Transverse colon (tissue), 4 donors: ENCODE measurements at places on chromosomes 5 and 9. TPM values are rescaled to one million over a fixed set of nuclear protein-coding genes. Genes with fewer than 3 reads are reported as not detected.

- no peaks in the 10 kb centered on the region for H3K27me3 ChIP-seq
- no peaks in the 10 kb centered on the region for H3K36me3 ChIP-seq
- H3K4me1 ChIP-seq, result no peaks in the 10 kb centered on the region
- no peak overlapping the region for H3K27ac ChIP-seq
These were observed 174.9 kb upstream of the DMAC1 start for GRCh38 chr9:7974335-7974960.

DNA sequence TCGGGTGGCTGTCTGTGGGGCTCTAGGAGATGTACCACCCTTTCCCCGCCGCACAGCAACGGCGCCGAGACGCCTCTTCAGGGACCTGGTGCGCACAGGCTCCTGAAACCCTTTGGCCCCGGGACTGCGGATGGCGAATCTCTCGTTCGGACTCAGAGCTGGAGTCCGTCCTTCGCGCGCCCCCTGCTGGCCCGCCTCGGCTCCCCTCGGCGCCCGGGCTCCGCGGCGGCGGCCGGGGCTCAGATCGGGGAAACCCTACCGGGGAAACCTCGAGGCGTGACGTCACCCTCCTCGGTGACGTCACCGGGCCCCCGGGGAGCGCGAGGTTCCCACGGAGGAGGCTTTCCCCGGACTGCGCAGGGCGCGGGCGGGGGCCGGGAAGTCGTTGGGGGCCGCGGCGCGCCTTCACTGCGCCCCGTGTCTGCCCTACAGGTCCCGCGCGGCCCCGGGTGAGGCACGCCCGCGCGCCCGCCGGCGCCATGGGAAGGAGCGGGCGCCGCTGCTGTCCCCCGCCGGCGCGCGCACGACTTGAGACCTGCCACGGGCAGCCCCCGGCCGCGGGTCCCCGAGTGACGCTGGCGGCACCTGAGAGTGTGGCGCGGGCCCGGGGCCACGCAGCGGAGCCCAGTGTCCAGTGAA lies 7.9 kb downstream of the PRR7 start:
- peak overlapping the region; percentile 76 for H3K27ac ChIP-seq
- H3K4me3 ChIP-seq, result peak overlapping the region; percentile 67
- no peaks in the 10 kb centered on the region for H3K36me3 ChIP-seq
- peak; percentile 96 for DNase-seq
- H3K4me1 ChIP-seq, result peaks cover 27% of the 10 kb centered on the region

- H3K27me3 ChIP-seq, result no peaks in the 10 kb centered on the region
- H3K4me3 ChIP-seq, result no peak overlapping the region
- no peaks in the 10 kb centered on the region for H3K36me3 ChIP-seq
- DNase-seq, result no peak
- H3K27ac ChIP-seq, result no peak overlapping the region
These were observed 103.5 kb downstream of the ANGPTL2 start for GRCh38 chr9:127018935-127019334.

- H3K27me3 ChIP-seq, result no peaks in the 10 kb centered on the region
- no peaks in the 10 kb centered on the region for H3K4me1 ChIP-seq
- DNase-seq, result no peak
These were observed 121.4 kb downstream of the GNAQ start for GRCh38 chr9:77910194-77910621.

- no peak overlapping the region for H3K4me3 ChIP-seq
- no peak for DNase-seq
- H3K27me3 ChIP-seq, result no peaks in the 10 kb centered on the region
- no peaks in the 10 kb centered on the region for H3K4me1 ChIP-seq
These were observed 323.8 kb downstream of the CDK5RAP2 start for GRCh38 chr9:120256146-120256545.

GRCh38 chr9:81874931-81875330 lies 53.3 kb upstream of the SPATA31D4 start:
- no peak overlapping the region for H3K4me3 ChIP-seq
- H3K36me3 ChIP-seq, result no peaks in the 10 kb centered on the region
- peak overlapping the region; percentile 59 for H3K27ac ChIP-seq
- peak; percentile 20 for DNase-seq
- H3K27me3 ChIP-seq, result no peaks in the 10 kb centered on the region
- peaks cover 26% of the 10 kb centered on the region for H3K4me1 ChIP-seq

DNA sequence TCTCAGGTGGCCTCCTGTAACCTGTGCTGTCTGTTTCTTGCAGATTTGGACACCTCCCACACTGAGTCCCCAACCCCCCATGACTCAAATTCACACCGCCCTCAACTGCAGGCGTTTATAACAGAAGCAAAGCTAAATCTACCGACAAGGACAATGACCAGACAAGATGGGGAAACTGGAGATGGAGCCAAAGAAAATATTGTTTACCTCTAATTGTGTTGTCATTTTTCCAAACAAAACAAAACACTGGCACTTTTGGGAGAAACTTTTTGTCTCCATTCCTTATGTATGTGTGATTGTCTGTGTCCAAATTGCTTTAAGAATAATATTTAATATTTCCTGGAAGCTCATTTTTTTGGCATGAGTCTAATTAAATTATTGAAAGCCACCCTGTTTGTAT lies 314.8 kb downstream of the ARHGEF28 start:
- no peaks in the 10 kb centered on the region for H3K27me3 ChIP-seq
- H3K36me3 ChIP-seq, result no peaks in the 10 kb centered on the region
- DNase-seq, result no peak
- no peak overlapping the region for H3K4me3 ChIP-seq
- H3K27ac ChIP-seq, result no peak overlapping the region
- H3K4me1 ChIP-seq, result no peaks in the 10 kb centered on the region

DNA sequence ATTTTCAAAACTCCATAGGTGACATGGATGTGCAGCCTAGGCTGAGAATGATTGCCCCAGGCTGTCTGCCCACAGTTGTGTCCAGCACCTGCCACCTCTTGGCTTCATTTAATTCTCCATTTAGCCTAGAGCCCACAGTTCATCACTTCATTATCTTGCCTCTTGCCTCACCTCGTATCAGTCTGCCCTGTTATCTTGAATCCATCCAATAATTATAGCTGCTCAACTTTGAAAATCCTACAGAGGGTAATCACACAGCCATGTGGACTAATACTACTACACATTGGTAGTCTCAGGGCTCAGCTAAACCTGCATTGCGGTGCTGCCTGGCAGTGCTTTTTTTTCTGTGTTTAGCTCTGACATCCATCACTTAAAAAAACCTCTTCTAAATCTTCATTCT lies 7.4 kb downstream of the UGCG start:
- H3K4me1 ChIP-seq, result peaks cover 35% of the 10 kb centered on the region
- no peak for DNase-seq
- H3K27me3 ChIP-seq, result no peaks in the 10 kb centered on the region
- no peak overlapping the region for H3K27ac ChIP-seq

DNA sequence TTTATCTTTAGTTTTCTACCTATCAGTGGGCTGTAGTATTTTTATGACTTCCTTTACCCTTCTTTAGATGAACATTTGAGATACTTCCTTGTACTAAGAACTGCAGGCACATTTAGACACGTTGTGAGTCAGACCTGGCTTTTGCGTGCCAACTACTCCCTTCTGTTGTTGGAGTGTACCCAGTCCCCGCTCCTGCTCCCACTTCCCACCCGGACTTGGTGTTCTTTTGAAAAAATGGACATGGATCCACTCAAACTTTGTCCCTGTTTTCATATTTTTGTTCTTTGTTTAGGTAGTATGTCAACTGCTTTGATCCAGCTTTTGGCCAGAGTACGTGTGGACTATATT lies 60.7 kb downstream of the PARP8 start:
- no peak overlapping the region for H3K27ac ChIP-seq
- no peaks in the 10 kb centered on the region for H3K27me3 ChIP-seq
- peaks cover 6% of the 10 kb centered on the region for H3K4me1 ChIP-seq
- no peak overlapping the region for H3K4me3 ChIP-seq
- DNase-seq, result no peak
- H3K36me3 ChIP-seq, result no peaks in the 10 kb centered on the region

DNA sequence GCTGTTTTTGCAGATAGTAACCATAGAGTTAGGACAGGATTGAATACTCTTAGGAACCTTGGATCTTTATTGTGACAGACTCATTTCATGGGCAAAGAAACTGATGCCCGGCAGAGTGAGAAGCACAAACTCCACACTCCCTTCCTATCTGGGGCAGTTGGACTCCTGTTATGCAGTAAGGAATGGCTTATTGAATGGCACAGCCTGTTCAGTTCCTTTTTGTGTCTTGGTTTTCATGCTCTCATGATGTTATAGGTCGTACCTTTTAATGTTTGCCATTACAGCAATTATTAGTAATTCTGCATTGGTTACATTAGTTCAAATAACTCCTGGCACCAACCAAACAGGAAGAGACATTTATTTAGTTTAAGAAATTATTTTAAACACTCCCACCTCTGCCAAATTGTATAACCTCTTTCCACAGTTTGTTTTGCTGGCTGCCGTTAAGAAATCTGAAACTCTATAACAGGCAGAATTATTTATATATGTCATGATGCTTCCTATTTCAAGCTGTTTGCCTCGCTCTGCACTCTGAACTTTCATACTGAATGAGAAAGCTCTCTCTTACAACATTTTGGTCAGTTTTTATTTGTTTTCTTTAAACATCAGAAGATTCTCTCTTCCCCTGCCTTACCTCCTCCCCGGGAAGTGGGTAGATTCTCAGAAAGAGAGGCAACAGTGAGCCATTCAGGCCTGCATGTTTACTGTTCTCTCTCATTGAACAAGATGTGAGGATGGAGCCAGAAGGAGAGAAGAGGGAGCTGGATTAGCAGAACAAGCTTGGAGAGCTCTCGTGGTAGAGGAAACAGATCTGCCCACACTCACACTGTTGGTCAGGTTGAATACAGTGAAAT lies 144.4 kb downstream of the ARHGEF28 start:
- H3K27ac ChIP-seq, result no peak overlapping the region
- no peaks in the 10 kb centered on the region for H3K4me1 ChIP-seq
- DNase-seq, result no peak
- H3K36me3 ChIP-seq, result no peaks in the 10 kb centered on the region

DNA sequence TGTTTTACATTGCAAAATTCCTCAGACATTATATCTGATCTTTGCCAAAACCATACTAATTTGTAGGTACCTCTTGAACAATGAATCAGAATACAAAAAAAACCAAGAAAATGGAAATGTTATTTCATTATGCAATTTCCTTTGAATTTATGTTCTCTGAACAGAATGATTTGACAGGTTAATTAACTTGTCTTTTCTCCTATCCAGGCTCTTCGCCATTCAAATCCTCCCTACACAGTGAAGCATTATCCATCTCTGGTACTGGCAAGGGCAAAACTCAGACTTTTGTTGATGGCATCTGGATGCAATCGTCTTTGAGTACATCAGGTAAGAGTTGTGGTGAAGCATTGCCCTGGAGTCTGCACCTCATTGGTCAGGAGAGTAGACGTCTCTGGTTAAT lies 655.7 kb upstream of the ITGA1 start:
- no peak for DNase-seq
- no peak overlapping the region for H3K27ac ChIP-seq
- H3K4me3 ChIP-seq, result no peak overlapping the region

DNA sequence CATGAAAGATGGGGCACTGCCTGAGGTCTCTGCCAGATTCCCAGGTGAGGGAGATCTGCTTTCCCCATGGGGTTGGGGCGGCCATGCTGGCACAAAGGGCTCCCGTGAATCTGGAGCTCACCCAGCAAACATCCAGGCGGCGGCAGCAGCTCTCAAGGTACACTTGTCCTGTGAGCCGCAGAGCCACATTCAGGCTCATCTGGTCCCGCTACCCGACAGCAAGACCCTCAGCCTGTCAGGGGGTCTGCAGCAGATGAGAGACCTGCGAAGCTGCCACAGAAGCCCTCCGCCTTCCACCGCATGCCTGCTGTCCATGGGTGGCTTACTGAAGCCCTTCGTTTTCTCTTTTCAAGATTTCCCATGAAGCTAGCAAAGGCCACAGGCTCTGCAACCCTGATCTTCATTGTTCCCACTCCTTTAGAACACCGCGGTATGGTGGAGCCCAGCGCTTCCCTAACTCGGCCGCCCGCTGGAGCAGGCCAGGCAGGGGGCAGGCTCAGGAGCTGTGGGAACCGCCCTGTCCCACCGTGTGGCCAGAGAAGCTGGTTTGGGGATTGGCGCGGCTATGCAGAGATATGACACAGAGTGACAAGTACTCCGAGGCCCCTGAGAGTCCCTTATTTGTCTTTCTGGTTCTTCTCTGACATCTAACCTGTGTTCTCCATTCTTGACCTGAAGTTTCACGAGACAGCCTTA lies 8.8 kb downstream of the LRRC14B start:
- DNase-seq, result no peak
- peaks cover 2% of the 10 kb centered on the region for H3K36me3 ChIP-seq
- no peak overlapping the region for H3K27ac ChIP-seq
- H3K4me1 ChIP-seq, result no peaks in the 10 kb centered on the region
- no peak overlapping the region for H3K4me3 ChIP-seq
- no peaks in the 10 kb centered on the region for H3K27me3 ChIP-seq

- H3K27me3 ChIP-seq, result no peaks in the 10 kb centered on the region
- DNase-seq, result no peak
- H3K27ac ChIP-seq, result no peak overlapping the region
- no peak overlapping the region for H3K4me3 ChIP-seq
These were observed 25.5 kb downstream of the CWC27 start for GRCh38 chr5:64794053-64794770.

- DNase-seq, result peak; percentile 41
- H3K4me3 ChIP-seq, result no peak overlapping the region
- H3K27ac ChIP-seq, result peak overlapping the region; percentile 62
- H3K27me3 ChIP-seq, result no peaks in the 10 kb centered on the region
- peaks cover 9% of the 10 kb centered on the region for H3K4me1 ChIP-seq
These were observed 263.1 kb upstream of the RGMB start for GRCh38 chr5:98510143-98510985.

DNA sequence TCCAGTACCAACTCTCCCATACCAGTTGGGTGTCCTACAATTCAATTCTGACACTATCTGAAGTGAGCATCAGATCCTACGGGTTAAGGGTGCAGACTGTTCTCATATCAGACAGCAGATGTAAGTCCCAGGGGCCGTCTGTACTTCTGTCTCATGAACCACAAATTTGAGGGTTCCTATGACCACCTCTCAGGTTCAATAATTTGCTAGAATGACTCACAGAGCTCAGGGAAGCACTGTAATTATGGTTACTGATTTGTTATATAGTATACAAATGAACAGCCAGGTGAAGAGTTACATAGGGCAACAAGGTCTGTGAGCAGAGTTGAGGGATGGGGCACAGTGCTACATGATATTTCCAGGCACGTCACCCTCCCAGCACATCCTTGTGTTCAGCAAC lies 499.1 kb downstream of the DMAC1 start:
- no peak overlapping the region for H3K4me3 ChIP-seq
- no peaks in the 10 kb centered on the region for H3K36me3 ChIP-seq
- H3K27me3 ChIP-seq, result no peaks in the 10 kb centered on the region
- no peak overlapping the region for H3K27ac ChIP-seq

GRCh38 chr9:36788534-36788933 lies 215.8 kb downstream of the MELK start:
- no peaks in the 10 kb centered on the region for H3K4me1 ChIP-seq
- H3K27ac ChIP-seq, result no peak overlapping the region
- DNase-seq, result no peak
- no peaks in the 10 kb centered on the region for H3K36me3 ChIP-seq
- peaks cover 11% of the 10 kb centered on the region for H3K27me3 ChIP-seq
- H3K4me3 ChIP-seq, result no peak overlapping the region

- no peak for DNase-seq
- no peak overlapping the region for H3K27ac ChIP-seq
- H3K36me3 ChIP-seq, result no peaks in the 10 kb centered on the region
These were observed 217.5 kb downstream of the EBF1 start for GRCh38 chr5:158882236-158882635.

NAIP gene
- 22.1 TPM for total RNA-seq

RANBP17 gene
- total RNA-seq, result 11.1 TPM

SLC25A48 gene
- total RNA-seq, result not detected

SIGMAR1 gene
- total RNA-seq, result 45.6 TPM

PLPP7 gene
- 3.3 TPM for total RNA-seq
